Stromal cell of bone marrow (primary cell): ENCODE measurements at places on chromosomes 6 and 20.

- no peak for DNase-seq
These were observed 7.1 kb downstream of the MRPS10 start for GRCh38 chr6:42210551-42210950.

- DNase-seq: no peak
These were observed 10.6 kb downstream of the FARS2 start for GRCh38 chr6:5271926-5272325.

DNA sequence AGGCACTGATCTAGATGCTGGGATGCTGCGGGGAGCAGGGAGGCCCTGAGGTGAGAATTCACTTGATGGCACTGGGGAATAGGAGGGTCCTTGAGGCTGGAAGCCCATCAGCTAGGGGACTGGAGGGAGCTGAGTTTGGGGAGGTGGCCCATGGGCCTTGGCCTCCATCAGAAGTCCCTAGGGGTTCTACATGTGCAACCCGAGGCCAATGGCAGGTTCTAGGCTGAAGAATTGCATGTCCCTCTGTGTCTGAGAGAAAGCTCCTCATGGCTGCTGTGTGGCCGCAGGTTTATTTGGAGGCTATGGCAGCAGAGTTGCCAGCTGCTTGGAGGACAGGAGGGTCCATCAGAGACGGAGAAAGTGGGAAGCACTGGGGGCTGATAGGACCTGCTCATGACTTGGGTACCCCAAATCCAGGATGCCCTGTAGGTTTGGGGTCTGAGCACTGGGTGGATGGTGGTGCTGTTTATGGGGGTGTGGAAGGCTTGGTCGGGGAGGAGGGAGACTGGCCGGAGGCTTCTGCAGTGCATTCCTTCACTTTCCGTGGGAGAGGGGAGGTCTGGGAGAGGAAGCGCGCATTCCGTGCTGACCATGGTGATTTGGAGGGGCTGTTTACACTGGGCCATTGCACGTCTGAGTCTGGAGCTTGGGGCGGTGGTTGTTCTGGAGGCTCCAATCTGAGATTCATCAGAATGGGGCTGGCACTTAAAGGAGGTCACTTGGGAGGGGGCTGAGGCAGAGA, 24.8 kb upstream of the PHACTR3 start:
- no peak for DNase-seq

DNA sequence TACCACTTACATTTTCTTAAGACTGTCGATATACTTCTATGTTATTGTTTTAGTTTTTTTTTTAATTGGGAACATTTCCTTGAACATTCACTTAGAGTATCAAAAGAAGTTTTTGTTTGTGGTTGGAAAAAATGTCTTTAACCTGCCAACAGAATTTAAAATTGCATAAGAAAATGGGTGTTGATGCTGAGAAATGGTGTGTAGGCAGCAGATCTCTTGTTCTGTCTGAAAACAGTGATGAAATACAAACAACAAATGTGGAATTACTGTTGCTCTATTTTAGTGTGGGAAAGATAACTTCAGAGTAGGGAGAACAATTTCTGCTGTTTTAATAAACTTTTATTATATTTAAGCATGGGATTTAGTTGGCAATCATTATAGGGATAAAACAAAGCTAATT, 293.5 kb downstream of the CDKAL1 start:
- DNase-seq: peak; percentile 79

- no peak for DNase-seq
These were observed 14.7 kb upstream of the DSP start for GRCh38 chr6:7526755-7527154.

DNA sequence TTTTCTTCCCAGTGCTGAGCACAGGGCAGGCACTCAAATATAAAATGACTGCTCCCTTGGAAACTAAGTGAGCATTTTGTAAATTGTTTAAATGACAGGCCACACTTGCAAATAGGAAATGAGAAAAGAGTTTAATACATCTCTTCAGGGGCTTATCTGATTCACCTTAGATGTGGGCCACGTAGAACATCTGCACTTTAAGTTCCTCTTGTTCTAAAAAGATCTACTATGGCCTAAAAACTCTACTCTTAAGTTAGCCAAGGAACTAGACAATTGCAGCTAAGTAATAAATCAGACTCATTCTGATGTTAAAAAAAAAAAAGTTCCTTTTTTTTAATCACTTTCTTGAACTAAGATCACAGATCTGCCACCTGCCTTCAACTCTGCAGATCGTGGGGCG, 126.3 kb downstream of the KIF16B start:
- DNase-seq: no peak

GRCh38 chr20:36998652-36999051, 47.1 kb upstream of the SAMHD1 start:
- DNase-seq: no peak

DNA sequence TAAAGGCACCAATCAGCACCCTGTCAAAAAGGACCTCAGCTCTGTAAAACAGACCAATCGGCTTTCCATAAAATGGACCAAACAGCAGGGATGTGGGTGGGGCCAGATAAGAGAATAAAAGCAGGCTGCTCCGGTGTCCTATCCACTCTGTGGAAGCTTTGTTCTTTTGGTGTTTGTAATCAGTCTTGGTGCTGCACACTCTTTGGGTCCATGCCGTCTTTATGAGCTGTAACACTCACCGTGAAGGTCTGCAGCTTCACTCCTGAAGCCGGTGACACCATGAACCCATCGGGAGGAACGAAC, 7.3 kb upstream of the PXDC1 start:
- DNase-seq: no peak

DNA sequence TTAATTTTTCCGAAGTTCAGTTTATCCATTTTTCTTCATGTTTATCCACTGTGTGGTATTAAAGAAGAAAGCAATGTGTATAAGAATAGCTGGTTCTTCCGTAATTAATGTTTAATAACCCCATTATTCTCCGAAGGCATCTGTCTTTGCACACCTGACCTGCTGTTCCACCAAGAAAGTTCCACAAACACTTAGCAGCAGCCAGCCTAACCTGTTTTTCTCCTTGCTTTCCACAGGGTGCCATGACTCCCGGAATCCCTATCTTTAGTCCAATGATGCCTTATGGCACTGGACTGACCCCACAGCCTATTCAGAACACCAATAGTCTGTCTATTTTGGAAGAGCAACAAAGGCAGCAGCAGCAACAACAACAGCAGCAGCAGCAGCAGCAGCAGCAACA, 7.4 kb downstream of the TBP start:
- DNase-seq: no peak

GRCh38 chr20:23415555-23415954, 5.7 kb downstream of the NAPB start:
- DNase-seq: no peak

- DNase-seq: no peak
These were observed 110.0 kb upstream of the RIN2 start for GRCh38 chr20:19648024-19648423.

GRCh38 chr6:77318256-77318655, 145.0 kb downstream of the HTR1B start:
- no peak for DNase-seq

- no peak for DNase-seq
These were observed 335.6 kb downstream of the ZFAND3 start for GRCh38 chr6:38155144-38155543.

- no peak for DNase-seq
These were observed 23.0 kb downstream of the NHLRC1 start for GRCh38 chr6:18099511-18099910.

DNA sequence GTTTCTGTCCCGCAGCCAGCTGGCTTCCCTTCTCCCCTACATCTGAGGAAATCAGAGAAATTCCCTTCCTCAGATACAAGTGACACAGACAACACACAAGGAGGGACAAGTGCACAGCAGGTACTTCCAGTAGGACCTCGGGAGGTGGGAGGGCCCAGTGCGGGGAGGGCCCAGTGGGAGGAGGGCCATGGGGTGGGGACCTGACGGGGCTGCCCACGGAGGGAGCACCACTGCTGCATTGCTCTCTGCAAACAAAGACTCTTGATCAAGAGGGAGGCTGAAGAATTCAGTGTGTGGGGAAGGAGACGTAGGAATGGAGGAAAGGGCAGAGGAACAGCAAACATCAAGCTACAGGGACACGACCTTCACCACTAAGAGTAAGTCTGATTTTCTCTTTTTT, 9.0 kb downstream of the TAP2 start:
- no peak for DNase-seq

DNA sequence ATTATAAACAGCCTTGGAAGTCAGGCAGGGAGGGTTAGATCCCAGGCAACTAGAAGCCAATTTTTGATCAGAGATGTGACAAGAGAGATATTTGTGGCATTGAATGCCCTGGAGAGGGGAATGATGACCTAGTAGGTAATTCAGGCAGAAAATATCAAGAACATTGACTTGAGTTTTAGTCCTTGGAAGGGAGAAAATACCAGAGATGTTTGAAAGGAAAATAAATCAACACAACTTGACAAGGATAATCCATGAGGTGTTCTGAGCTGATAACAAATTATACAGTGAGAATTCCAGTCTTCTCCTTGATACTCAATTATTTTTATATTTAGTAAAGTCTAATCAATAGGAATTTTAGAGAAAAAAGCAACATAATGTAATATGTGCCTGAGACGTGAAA, 10.6 kb upstream of the MARCKS start:
- no peak for DNase-seq

- no peak for DNase-seq
These were observed 52.7 kb downstream of the FGD2 start for GRCh38 chr6:37058084-37058586.

DNA sequence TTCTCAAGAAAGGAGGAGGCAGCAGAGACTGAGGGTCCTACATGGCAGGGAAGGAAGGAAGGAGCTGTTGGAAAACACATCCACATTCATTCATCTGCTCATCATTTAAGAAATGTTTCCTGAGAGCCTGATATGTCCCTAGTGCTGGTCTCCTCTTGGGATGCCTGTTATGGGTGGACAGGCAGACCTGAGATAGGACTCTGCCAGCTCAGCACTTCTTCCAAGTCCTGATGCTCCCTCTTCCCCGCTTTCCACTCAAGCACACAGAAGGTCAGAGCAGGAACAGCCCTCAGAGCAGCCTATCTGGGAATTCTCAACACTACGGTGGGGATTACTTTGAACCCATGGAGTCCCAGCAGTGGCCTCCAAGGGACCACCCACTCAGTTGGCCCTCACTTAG, 8.0 kb upstream of the SIRPD start:
- no peak for DNase-seq

DNA sequence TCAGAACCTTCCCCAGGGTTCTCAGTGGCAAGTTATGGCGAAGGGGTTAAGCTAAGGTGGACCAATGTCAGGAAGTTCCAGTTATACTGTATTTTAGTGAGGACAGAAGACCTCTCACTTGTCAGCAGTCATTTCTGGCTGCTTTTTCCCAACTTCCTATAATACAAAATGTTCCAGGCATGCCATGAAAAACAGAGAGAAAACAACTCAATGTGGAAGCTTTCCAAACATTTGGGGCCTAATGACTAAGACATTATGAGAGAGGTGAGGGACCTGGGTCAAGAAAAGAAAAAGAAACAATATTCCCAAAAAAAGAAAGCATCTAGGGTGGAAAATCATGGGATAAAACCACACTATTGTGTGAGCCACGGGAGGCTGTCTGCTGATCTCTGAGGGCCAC, 99.9 kb upstream of the MAP3K4 start:
- no peak for DNase-seq

- DNase-seq: no peak
These were observed 129.0 kb downstream of the JPH2 start for GRCh38 chr20:44057698-44058675.
